ENCODE measurements at places on chromosomes 7 and 10. TPM values are rescaled to one million over a fixed set of nuclear protein-coding genes. Genes with fewer than 3 reads are reported as not detected.
A peak's percentile ranks its signal among the peaks of the same experiment; 100 is the strongest.

Gene GRID1
- total RNA-seq: 4.7 TPM

Gene ABCB1
- 5.3 TPM for total RNA-seq

Gene SPDYE2B
- total RNA-seq: not detected

Gene DCLRE1C
- total RNA-seq: 9.7 TPM

Gene ATAD1
- 45.3 TPM for total RNA-seq

Gene C7orf57
- not detected for total RNA-seq

Gene TMEM139
- total RNA-seq: 0.71 TPM

Gene EIF4EBP2
- 73.1 TPM for total RNA-seq

GRCh38 chr10:79209340-79209739, 137.9 kb upstream of the PPIF start:
- H3K4me1 ChIP-seq: peaks cover 6% of the 10 kb centered on the region
- peaks cover 12% of the 10 kb centered on the region for H3K36me3 ChIP-seq
- no peak overlapping the region for H3K4me3 ChIP-seq

- DNase-seq: no peak
- H3K27ac ChIP-seq: no peak overlapping the region
- H3K27me3 ChIP-seq: no peaks in the 10 kb centered on the region
- no peak overlapping the region for H3K4me3 ChIP-seq
- H3K4me1 ChIP-seq: no peaks in the 10 kb centered on the region
- no peaks in the 10 kb centered on the region for H3K36me3 ChIP-seq
Measured at GRCh38 chr7:101575168-101575567, 53.9 kb downstream of the MYL10 start.

DNA sequence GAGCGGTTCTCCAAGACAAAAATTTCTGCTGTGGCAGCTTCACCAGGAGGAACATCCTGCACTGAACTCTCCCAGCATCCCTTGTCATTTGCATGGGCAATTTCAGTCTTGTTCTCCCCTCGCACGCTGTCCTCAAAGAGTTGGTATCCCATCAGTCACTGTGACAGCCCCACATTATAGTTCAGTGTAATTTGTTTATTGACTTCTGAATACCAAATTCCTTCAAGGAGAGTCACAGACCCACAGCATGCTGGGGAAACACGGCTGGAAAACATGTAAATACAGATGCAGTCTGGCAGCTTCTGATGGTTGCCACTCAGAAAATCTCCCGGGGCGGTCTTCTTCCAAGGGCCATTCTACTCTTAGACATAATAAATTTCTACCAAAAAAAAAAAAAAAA, 151.0 kb upstream of the NEBL start:
- no peak overlapping the region for H3K4me3 ChIP-seq
- DNase-seq: no peak
- no peaks in the 10 kb centered on the region for H3K27me3 ChIP-seq

- peak; percentile 97 for DNase-seq
- H3K36me3 ChIP-seq: no peaks in the 10 kb centered on the region
Measured at GRCh38 chr10:102645741-102646609, 1.7 kb downstream of the TRIM8 start.

- H3K27me3 ChIP-seq: no peaks in the 10 kb centered on the region
- H3K36me3 ChIP-seq: no peaks in the 10 kb centered on the region
- no peak overlapping the region for H3K4me3 ChIP-seq
- no peaks in the 10 kb centered on the region for H3K4me1 ChIP-seq
- H3K27ac ChIP-seq: no peak overlapping the region
Measured at GRCh38 chr10:60422809-60423208, 33.1 kb upstream of the ANK3 start.

- no peak overlapping the region for H3K4me3 ChIP-seq
- no peaks in the 10 kb centered on the region for H3K36me3 ChIP-seq
- no peak for DNase-seq
- peaks cover 71% of the 10 kb centered on the region for H3K4me1 ChIP-seq
- H3K27me3 ChIP-seq: no peaks in the 10 kb centered on the region
Measured at GRCh38 chr10:74012480-74012879, 14.6 kb downstream of the VCL start.

DNA sequence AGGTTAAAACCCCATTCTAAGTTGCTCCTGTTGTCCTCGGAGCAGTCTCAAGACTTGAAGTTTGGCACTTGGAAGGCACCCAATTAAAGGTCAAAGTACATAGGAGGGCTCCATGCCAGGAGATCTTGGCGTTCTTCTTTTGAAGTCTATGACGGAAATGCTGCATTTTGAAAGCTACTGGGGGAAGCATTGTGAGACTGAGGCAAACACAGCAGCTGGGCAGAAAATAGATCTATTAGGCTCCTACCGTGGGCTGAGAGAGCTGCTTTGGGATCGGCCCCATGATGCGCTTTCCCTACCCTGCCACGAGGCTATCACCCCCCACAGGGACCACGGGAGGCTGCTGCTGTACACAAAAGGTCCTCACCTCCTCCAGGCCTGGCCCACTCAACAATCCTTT, 20.0 kb downstream of the KIAA1549 start:
- H3K36me3 ChIP-seq: no peaks in the 10 kb centered on the region
- H3K27ac ChIP-seq: no peak overlapping the region
- H3K4me1 ChIP-seq: no peaks in the 10 kb centered on the region
- H3K27me3 ChIP-seq: no peaks in the 10 kb centered on the region
- H3K4me3 ChIP-seq: no peak overlapping the region
- DNase-seq: no peak

DNA sequence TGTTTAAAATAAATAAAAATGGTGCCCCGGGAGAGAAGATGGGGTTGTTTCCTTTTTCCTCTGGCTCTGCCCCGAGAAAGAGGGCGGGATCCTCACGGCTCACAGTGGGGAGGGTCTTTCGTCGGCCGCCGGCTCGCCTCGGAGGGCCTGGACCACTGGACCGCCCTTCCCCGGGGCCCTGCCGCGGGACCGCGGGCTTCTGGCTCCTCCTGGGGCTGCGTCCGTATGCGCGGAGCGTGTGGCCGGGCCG, 3.5 kb upstream of the IGF2BP3 start:
- no peaks in the 10 kb centered on the region for H3K36me3 ChIP-seq
- H3K27ac ChIP-seq: no peak overlapping the region
- no peak overlapping the region for H3K4me3 ChIP-seq
- peaks cover 41% of the 10 kb centered on the region for H3K4me1 ChIP-seq
- H3K27me3 ChIP-seq: peaks cover 99% of the 10 kb centered on the region

DNA sequence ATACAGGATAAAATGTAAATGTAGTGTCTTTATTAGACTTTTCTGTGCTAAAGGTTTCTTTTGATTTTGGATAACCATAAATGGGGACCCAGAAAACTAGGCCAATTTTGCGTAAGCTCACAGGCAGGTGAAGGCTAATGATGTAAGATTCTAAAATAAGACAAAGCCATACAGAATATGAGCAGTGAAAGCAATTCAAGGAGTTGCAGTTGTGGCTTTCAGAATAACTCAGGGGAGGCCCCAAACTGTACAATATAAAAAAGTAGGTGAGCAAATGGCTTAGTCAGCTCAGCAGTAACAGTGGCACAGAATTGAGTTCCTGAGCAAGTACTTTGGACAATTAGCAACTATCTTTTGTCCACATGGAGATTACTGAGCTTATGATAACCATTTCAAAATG, 81.7 kb upstream of the NRP1 start:
- no peak overlapping the region for H3K4me3 ChIP-seq
- H3K27ac ChIP-seq: no peak overlapping the region
- no peak for DNase-seq
- H3K27me3 ChIP-seq: no peaks in the 10 kb centered on the region

DNA sequence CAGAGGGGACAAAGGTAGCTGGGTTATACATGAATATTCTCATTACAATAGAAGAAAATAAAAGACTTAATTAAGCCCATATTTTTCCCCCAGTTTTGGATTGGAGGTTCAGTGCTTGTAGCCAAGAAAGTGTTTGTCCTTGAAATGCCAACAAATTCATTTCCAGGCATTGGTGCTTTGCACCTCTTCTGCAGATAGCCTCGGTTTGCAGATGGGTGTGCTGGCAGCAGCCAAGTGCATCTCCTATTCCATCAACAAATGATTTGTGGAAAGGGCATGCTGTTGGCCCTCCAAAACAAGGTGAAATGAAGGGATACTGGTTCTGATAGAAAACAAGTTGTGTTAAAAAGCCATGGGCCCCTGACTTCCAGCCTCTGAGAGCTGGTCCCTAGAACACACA, 187.3 kb downstream of the DPY19L1 start:
- DNase-seq: no peak
- no peaks in the 10 kb centered on the region for H3K27me3 ChIP-seq
- H3K4me3 ChIP-seq: no peak overlapping the region

- no peak for DNase-seq
- H3K4me3 ChIP-seq: no peak overlapping the region
- no peaks in the 10 kb centered on the region for H3K27me3 ChIP-seq
- H3K4me1 ChIP-seq: no peaks in the 10 kb centered on the region
Measured at GRCh38 chr10:58859526-58859925, 316.9 kb upstream of the PHYHIPL start.

DNA sequence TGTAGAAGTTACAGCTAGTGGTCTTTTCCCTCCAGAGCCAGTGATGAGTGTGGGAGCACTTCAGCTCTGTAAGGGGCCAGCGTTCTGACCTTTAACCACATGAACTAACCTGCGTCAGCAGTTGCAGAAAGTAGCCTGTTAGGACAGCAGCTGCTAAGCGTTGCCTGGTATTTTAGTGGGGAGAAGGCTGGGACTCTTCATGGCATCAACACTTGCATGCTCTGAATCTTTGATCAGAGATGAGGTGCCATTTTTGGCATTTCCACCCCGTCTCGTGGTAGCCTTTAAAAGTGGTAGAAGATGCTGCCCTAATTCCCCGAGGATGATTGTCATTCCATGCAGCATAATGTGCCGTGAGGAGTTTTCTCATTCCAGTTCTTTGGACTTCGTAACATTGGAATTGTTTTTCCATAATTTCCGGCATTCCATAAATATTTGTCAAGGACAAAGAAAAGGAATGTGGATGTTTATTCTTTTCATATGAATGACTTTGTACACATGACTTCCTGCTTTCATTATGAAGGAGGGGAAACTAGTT, 92.2 kb downstream of the AVL9 start:
- H3K4me1 ChIP-seq: peaks cover 18% of the 10 kb centered on the region
- H3K4me3 ChIP-seq: no peak overlapping the region
- no peaks in the 10 kb centered on the region for H3K27me3 ChIP-seq
- DNase-seq: no peak
- H3K27ac ChIP-seq: peak overlapping the region; percentile 51

- H3K27me3 ChIP-seq: no peaks in the 10 kb centered on the region
- H3K4me1 ChIP-seq: peaks cover 17% of the 10 kb centered on the region
- H3K4me3 ChIP-seq: peak overlapping the region; percentile 8
- H3K27ac ChIP-seq: peak overlapping the region; percentile 1
- H3K36me3 ChIP-seq: no peaks in the 10 kb centered on the region
Measured at GRCh38 chr7:74306004-74306729, 17.0 kb downstream of the CLIP2 start.

GRCh38 chr10:125204400-125204799, 44.0 kb upstream of the CTBP2 start:
- DNase-seq: no peak
- no peaks in the 10 kb centered on the region for H3K36me3 ChIP-seq
- no peaks in the 10 kb centered on the region for H3K4me1 ChIP-seq
- H3K27me3 ChIP-seq: no peaks in the 10 kb centered on the region
- no peak overlapping the region for H3K4me3 ChIP-seq
- no peak overlapping the region for H3K27ac ChIP-seq

DNA sequence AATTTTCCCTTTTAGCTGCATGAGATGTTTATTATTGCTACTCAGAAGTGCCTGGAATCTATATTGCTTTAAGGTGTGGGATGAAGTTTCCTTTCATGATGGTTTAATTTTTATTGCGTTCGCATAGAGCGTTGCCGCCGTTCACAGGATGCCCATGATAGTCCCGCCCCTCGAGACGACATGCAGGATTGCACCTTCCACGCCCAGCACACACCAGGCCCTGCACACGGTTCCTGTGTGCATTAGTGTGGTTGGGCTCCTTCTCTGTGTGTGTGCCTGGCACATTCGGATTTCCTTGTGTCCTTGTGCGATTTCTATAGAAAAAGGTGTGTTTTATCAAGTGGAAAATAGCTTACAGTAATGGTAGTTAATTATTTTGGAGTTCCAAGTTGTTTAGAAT, 42.1 kb downstream of the MGMT start:
- no peaks in the 10 kb centered on the region for H3K27me3 ChIP-seq
- no peaks in the 10 kb centered on the region for H3K4me1 ChIP-seq
- H3K36me3 ChIP-seq: no peaks in the 10 kb centered on the region
- no peak overlapping the region for H3K27ac ChIP-seq
- no peak for DNase-seq
- no peak overlapping the region for H3K4me3 ChIP-seq

- no peaks in the 10 kb centered on the region for H3K27me3 ChIP-seq
- DNase-seq: no peak
- H3K36me3 ChIP-seq: no peaks in the 10 kb centered on the region
Measured at GRCh38 chr7:24732646-24733413, 24.4 kb downstream of the GSDME start.

DNA sequence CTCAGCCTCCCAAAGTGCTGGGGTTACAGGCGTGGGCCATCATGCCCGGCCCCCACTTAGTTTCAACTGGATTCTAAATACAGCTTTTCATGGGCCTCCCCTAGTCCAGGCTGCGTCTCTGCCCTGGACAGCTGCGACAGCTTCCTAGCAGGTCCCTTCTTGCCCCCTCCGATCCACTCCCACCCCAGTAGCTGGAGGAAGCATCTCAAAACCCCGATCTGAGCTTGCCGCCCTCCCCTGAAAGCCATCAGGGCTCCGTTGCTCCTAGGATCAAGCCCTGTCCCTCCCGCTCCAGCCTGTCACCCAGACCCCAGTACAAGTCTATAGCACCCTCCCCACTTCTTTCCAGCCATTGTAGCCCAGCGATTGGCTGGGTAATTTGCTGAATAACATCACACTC, 64.5 kb downstream of the VWA2 start:
- H3K4me1 ChIP-seq: peaks cover 11% of the 10 kb centered on the region
- peak; percentile 60 for DNase-seq
- no peak overlapping the region for H3K4me3 ChIP-seq
- H3K36me3 ChIP-seq: peaks cover 20% of the 10 kb centered on the region
- H3K27ac ChIP-seq: no peak overlapping the region
- H3K27me3 ChIP-seq: no peaks in the 10 kb centered on the region

- H3K4me1 ChIP-seq: no peaks in the 10 kb centered on the region
- DNase-seq: no peak
- no peaks in the 10 kb centered on the region for H3K27me3 ChIP-seq
- H3K27ac ChIP-seq: no peak overlapping the region
Measured at GRCh38 chr10:45136256-45136655, 135.5 kb downstream of the ZNF22 start.

DNA sequence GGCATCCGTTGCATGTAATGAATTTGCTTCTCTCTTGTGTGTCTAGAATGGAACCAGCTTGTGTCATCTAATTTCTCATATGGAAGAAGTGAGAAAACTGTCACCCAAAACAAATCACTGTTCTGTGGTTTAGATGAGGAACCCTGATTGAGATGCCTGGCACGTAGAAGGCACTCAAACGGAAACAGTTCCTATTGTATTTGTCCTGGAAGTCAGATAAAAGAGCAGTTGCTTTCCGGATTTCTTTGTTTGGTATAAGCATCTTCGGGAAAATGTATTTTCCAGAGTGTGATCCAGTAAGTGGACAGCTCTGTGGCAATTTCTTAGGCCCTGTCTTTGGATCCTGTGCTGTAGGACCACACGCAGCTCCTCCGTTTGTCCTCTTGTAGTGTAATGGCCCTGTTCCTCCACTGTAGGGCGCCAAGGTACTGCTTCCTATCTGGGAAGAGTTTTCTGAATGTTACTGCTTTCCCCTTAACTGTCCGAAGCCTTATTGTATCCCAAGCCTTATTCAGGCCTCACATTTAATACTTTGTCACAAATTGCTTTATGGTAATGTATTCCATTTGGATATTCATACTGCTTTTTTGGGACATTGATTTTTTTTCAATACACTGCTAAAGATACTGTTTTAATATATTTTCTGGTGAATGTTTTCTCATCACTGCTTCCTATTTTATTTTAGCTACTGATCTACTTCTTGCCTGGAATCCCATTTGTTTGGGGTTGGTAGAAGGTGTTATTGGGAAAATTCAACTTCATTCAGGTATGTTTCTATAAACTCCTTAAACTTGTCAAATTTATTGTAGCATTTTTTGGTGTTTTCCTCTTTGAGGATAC, 24.8 kb downstream of the INPP5F start:
- H3K27me3 ChIP-seq: no peaks in the 10 kb centered on the region
- H3K4me3 ChIP-seq: no peak overlapping the region
- peak; percentile 89 for DNase-seq
- peak overlapping the region; percentile 8 for H3K27ac ChIP-seq
- H3K4me1 ChIP-seq: peaks cover 37% of the 10 kb centered on the region

Measured in sigmoid colon (tissue), 7 donors.